ENCODE measurements at places on chromosomes 11 and 22.

- no peak for DNase-seq
These were observed 13.3 kb downstream of the RRAS2 start for GRCh38 chr11:14345668-14346067.

- no peak for DNase-seq
These were observed 211.0 kb upstream of the DDI1 start for GRCh38 chr11:103825469-103825868.

DNA sequence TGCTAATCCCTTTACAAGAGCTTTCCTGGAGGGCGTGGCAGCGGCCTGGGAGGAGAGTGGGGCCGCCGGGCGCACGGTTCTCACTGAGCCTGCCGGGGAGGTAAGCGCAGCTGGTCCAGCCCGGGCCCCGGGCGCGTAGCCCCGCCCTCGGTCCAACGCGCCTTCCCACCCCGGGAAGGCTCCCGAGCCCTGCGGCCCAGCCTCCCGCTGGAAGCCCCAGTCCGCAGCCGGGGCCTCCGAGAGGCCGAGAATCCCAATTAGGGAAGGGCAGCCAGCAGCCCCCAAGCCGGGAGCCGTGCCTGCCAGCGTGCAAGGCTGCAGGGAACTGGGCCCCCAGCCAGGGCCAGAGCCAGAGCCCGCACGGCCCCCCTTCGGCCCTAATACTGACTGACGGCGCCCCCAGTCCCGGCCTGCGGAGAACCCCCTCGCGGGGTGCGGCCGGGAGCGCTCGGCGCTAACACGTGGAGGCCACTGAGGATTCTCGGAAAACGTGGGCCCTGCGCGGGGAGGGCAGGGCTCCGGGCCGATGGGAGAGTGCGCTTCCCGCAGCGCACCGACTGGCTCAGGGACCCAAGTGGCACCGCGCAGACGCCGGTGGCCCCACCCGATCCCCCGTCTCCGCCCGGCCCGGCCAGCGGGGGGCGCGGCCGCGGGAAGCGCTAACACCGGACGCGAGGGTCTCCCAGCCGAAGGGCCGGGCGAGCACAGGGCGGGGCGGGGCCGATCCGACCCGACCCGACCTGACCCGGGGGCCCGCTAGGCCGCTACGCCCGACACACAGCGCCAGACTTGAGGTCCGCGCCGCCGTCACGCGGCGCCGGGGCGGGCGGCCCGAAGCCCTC lies 5.7 kb downstream of the ZFTA start:
- DNase-seq, result no peak

- DNase-seq, result no peak
These were observed 105.2 kb downstream of the ABTB2 start for GRCh38 chr11:34252651-34253050.

- DNase-seq, result no peak
These were observed 30.7 kb upstream of the TH start for GRCh38 chr11:2202071-2202899.

DNA sequence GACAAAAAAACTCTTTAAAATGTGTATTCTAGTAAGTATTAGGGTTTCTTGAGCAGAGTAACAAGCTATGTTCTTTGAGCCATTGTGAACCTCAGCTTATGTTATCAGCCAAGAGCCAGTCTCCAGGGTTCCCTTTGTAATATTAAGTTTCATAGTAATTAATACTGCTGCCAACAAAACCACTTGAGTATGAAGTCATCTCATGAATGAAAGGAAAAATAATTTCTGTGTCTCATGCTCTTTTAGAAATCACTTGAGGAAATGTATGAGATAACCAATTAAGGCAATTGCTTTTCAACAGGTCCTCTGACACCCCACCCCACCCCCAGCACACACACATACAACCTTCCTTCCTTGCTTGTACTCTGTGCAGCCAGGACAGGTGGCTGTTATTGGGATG lies 59.9 kb downstream of the BBOX1 start:
- DNase-seq, result no peak
